ENCODE measurements at places on chromosomes 13 and 19.

- DNase-seq, result no peak
These were observed 12.2 kb downstream of the ARGLU1 start for GRCh38 chr13:106555631-106556328.

- DNase-seq, result peak; percentile 43
These were observed at the start of gene ZNF30 for GRCh38 chr19:34926685-34927375. ZNF30 (plus strand) TSS chr19:34926903; CDS start chr19:34929948, 3,045 bp downstream.

DNA sequence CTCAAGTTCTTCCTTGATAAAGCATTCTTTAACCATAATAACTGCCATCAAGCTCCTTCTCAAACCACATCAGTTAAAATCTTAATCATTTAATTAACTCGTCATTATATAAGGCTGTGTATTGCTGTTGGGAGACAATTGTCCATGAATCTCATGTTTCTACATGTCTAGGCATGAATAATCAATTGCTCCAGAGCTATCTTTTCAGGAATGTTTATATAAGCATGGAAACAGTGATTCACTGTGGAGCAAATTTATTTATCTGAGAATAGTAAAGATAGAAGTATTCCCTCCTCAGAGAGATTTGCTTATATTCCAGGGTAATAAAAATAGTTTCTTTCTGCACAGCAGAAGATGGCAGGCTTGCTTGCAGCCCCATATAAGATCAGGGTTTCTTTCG lies 71.1 kb downstream of the CBY2 start:
- no peak for DNase-seq

DNA sequence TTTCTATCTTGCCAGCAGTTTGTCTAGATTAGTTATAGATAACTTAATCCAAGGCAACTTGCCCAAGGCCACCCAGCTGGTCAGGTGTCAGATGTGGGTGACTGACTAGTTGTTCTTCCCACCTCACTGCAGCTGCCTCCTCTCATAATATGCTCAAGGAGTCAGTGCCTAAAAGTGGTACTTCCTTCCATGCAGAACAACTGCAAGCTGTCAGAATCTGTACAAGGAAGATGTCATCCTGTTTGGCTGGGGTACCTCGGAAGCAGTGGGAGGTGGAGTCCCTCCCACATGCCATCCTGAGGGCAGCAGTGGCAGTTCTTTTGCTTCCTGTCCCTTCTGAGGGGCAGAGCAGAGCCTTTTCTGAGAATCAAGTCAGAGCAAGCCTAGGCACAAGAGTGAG lies 193.2 kb upstream of the RFC3 start:
- no peak for DNase-seq

DNA sequence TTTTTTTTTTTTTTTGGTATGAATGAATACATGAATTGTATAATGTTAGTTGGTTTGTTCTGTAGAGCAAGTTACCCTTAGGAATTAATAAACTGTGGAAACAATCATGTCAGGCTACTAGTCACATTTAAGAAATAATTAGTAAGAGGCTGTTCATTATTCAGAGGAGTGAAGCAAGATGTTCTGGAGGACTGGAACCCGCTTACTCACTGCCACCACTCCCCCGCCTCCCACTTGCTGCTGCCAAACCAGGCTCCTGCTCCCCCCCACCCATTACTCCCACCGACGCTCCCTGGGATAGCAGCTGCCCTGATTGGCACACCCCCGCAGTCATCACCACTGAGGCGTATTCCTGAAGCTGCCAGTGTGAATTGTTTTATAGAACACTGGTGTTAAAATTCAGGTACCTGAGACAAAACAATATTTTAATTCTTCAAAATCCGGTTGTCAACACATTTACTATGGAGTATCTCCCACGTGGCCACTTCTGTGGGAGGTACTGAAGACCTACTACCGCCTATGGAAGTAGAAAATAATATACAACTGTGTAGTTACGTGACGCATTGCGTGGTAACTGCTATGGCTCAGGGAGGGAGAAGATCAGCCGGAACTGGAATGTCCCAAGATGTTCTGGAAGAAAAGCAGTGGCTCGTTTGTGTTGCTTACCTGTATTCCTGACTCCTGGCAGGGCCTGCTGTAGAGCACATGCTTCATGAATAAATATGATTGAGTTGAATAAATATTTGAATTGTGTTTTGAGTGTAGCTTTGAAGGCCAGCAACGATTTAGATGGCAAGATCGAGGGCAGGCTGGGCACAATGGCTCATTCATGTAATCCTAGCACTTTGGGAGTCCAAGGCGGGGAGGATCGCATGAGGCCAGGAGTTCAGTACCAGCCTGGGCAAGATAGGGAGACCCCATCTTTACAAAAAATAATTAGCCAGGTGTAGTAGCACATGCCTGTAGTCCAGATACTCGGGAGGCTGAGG lies 1.7 kb downstream of the DPY19L3 start:
- DNase-seq, result no peak

DNA sequence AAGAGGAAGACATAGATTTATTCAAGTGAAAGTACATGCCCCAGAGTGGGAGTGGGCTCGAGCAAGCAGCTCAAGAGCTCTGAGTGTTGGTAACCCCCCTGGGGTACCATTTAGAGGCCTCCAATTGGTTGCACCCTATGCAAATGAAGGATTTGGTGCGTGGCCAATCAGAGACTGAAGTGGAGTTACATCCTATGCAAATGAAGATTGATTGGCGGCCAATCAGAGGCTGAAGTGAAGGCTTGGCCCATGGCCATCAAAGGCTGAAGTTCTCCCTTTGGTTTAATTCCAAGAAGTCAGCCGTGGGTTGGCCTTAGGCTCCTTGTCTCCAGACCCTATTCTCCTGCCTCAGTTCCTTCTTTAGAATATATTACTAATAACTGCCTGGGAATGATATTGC lies 12.9 kb upstream of the IGFL1 start:
- no peak for DNase-seq
